Kidney tubule cell (primary cell): ENCODE measurements at places on chromosomes 1 and 21.

GRCh38 chr21:45737485-45738166 lies 94.1 kb downstream of the PCBP3 start:
- no peak for DNase-seq

GRCh38 chr1:49306507-49307070 lies 529.9 kb upstream of the BEND5 start:
- DNase-seq: no peak

DNA sequence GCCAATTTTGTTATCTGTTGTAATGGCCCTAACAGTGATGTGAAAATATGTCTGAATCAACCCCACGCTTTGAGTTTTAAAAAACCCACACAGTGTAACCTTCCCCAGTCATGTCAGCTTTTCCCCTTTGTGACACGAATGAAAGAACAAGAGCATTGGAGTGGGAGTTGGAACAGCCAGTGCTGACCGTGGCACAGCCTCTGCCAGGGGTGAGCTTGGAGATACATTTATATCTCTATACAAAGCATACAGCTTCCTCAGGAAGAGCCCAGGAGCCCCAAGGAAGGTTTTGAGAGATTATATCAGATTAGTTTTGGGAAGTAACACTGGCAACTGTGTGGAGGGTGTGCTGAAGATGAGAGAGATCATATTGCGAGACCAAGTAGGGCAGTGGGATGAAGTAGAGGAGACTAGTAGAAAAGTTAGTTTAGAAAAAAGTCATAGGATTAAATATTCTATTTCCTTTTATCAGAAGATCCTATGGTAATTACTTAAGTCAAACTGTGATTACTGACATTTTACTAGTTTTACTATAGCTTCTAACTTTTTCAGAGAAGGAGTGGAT lies 15.9 kb downstream of the LRRC8B start:
- no peak for DNase-seq

DNA sequence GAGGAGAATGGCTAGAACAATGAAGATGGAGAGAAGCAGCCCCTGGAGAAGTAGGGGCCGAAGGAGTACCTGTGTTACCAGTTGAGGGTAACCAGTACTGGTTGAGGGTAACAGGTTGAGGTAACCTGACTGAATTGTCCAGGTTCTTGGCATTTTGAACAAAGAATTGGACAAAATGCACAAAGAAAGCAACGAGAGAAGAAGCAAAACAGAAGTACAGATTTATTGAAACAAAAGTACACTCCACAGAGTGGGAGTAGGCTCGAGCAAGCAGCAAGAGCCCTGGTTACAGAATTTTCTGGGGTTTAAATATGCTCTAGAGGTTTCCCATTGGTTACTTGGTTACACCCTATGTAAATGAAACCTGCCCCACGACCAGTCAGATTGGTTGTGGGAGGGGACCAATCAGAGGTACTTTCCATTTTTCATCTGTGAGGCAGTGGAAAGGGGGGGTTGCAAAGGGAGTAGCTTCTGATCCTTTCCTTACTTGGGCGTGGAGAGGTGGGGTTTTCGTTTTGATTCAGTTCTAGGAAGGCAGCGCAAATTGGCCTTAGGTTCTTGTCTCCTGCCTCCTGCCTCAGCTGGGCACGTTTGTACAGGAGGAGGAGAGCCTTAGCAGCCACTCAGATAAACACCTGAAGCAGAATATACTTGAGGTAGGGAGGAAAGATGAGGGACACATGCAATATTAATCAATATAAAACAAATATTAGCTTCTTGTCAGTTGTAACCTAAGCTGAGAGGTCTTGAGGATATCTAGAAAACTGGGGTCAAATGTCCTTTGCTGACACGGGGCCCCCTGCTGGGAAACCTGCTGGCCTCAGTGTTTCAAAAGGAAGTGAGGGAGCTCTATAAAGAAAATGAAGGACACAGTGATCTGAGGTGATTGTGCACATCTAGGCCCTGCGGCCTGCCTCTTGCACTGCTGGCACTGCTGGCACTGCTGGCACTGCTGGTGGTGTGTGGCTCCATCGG lies 14.3 kb upstream of the LSM10 start:
- no peak for DNase-seq

DNA sequence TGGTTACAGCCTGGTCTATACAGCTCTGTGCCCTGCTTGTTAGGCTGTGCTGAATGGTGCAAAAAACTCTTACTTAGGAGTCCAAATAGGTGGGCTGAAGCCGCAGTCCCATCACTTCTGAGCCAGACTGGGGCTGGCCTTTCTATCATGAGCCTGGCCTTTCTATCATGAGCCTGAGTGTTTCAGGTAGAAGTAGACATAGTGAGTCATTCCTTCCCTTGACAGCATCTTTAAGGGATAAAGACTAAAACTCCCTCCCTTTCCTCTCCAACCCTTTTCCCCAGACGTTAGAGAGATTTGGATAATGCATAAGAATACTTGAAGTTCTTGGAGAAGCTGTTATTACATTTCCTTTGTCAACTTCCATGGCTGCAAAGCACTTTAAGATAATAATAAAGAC lies 46.5 kb upstream of the PARP1 start:
- no peak for DNase-seq

DNA sequence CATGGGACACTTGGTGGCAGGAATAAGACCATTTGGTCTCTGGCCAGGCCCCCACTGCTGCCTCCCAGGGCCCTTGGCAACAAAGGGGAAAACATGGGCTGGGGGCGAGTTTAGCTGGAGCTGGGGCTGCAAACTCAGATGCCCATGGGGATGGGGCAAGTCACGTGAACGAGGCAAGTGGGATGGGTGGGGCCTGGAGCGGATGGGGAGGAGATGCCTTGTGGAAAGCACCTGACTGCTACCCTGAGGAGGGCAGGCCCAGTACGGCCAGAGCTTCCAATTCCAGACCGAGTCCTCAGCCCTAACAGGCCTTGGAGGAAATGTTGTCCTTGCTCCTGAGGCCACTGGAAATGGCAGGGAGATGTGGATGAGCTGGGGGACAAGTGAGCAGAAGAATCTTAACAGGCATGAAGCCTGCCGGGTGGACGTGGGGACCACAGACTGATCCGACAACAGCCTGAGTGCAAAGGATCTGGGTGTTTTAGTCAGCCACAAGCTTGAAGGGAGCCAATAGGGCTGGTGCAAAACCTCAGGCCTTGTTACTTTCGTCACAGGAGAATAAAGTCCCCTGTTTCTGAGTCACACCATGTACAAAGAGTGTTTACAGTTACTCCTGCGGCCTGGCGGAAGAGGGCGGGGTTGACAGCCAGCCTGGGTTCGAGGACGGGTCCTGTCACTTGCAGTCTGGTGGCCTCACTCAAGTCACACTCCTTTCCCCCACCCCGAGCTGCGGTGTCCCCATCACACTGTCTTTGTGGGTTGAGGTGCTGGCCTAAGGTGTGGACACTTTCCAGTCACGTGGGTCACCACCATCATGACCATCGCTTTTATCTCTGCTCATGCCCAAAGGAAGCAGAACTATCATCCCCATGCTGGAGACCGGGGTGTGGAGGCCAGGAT lies 19.1 kb downstream of the RUNX3 start:
- DNase-seq: no peak
